AG08395 (cell line): ENCODE measurements at places on chromosomes 2 and 18.
A peak's percentile ranks its signal among the peaks of the same experiment; 100 is the strongest.

GRCh38 chr2:148508878-148509287, 135.7 kb upstream of the EPC2 start:
- DNase-seq = no peak

GRCh38 chr2:178200331-178200730, 6.0 kb downstream of the OSBPL6 start:
- DNase-seq = no peak

- no peak for DNase-seq
Measured at GRCh38 chr2:228678110-228678509, 496.6 kb upstream of the SPHKAP start.

GRCh38 chr18:524466-524865, 24.0 kb upstream of the COLEC12 start:
- peak; percentile 72 for DNase-seq

DNA sequence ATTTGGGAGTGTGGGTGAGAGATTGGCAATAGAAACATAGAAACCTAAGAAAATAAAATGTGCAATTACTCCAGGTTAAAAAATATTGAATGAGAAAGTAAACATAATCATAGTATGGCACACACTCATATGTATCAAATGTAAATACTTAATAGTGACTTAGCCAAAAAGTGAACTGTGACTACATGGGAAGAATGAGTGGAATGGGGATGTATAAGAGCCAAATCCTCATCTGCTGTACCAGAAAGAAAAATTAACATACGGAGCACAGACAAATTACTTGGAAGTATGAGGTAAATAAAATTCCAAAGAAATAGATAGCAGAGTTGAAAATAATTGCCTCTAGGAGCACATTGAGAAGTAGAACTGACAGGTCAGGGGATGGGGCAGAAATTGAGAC, 4.0 kb downstream of the FLACC1 start:
- no peak for DNase-seq

DNA sequence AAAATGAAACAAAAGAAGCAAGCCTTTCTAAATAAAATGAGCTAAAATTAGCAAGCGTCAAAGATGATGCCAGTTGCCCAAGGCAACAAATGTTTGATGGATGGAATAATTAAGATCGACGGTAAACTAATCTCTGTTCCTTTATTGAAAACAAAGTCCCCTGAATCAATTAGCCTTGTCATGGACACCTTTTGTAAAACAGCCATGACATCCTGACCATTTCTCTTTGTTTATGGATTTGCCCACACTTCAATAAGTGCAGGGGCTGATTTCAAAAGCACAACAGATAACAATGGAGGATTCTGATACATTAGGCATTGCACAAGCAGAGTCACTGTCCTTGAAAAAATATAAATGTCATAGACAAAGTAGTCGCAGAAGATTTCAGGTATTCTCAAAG, 160.1 kb upstream of the HNRNPA3 start:
- DNase-seq = no peak

DNA sequence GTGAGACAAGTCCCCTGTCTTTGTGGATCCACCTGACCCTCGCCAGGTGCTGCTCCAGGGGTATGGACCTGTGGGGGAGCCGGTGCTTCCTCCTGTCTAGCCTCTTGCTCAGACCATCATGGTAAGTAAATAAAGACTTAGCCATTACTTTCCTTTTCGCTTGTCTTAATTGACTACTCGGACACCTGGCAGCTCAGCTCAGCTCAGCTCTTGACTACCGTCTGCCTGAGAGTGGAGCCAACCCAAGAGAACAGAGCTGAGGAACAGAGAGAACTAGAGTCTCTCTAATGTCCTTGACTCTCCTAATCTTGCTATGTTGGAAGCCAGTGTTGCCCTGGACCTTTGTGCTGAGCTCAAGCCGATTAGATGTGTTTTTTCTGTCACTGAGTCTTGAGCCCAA, 170.3 kb upstream of the CXCR4 start:
- no peak for DNase-seq

DNA sequence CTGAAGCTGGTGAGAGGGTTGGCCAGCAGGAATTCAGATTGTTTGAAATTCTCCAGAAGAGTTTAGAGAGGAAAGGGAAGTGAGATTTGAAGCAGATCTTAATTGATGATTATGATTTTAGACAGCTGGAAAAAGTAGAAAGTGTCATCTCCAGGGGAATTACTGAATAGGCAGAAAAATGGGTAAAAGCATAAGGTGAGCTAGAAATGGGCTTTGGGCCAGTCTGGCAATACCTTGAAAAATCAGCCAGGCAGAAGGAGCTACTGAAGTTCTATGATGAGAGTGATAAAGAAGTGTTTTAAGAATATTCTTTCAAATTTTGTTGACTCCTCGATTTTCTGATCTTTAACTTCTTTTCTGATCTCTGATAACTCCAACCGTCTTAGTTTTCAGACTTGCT, 172.9 kb upstream of the CCDC150 start:
- DNase-seq = no peak
